ENCODE measurements at places on chromosomes 6 and 20. TPM values are rescaled to one million over a fixed set of nuclear protein-coding genes. Genes with fewer than 3 reads are reported as not detected.

DNA sequence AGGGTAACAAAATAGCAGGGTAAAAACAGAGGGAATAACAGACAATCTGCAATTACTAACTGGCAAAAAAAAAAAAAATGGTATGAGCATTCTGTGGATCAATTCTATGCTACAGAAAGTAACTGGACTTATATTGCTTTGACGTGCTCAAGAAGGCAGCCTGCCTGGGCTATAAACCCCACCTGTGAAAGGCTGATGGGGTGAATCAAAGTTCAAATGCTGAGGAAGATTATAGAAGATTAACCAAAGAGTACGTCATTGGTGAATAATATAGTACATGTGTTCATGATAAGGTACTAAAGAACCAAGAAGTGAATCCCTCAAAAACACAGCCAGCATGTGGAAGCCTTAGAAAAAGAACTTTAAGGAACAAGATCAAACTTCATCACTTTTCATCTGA is 441.9 kb upstream of the PTCHD4 start:
- DNase-seq = no peak

DNA sequence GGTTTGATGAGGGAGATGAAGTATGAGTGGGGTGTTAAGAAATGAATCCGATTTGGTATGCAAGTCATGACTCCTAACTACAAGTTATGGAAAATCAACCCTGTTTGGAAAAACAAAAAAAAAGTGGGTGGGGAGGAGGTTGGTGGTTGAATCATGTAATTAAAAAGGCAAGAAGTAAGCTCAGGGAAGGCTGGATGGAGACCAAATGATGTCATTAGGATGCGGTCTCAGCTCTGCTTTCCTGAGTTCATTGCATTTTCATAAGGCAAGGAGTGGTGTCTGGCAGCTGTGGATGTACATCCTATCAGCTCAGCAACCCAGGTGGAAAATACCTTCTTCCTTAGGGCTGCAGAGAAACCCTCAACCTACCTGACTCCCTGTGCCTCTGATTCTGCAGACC is 60.4 kb upstream of the AKAP12 start:
- peak; percentile 17 for DNase-seq

DNA sequence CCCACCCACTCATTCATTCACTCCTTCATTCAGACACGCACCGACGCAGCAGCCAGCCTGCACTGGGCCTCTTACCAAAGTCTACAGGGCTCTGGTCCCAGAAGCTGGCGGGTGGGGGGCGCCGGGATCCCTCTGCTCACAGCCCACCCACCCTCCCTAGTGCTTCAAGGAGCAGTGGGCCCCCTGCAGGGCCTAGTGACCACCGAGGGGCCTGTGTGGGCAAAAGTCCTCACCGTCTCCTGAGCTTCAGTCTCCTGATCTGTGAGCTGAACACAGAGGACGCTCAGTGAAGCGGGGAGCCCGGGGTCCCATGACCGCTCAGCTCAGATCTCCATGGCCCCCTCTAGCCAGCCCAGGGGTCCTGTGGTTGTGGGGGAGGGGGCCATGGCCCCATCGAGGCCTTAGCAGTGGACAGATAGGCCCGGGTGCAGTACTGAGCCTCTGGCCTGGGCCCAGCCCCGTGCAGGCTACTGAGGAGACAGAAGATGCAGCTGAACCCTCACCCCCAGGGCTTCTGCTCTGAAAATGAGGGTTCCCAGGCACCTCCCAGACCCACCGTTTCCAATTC is 33.4 kb upstream of the MRGBP start:
- no peak for DNase-seq

- no peak for DNase-seq
Observed at GRCh38 chr6:166596776-166597507, 10.5 kb upstream of the RAMACL start.

DNA sequence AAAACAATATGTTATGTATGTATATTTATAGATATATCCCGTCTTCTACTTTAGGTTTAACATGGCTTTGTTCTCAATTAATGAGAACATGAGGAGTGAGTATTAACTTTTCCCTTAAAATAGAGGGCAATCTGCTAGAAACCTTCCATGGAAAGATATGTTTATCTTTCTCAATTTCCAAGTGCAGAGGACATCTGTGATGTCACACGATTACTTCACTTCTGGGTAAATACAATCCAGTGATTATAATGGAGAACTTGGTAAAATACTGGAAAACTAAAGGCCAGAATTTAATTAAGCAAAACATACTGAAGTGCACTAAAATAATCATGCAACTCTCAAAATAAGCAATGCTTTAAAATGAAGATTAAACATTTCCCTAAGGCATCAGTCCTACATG is 11.9 kb upstream of the MRAP2 start:
- no peak for DNase-seq

DNA sequence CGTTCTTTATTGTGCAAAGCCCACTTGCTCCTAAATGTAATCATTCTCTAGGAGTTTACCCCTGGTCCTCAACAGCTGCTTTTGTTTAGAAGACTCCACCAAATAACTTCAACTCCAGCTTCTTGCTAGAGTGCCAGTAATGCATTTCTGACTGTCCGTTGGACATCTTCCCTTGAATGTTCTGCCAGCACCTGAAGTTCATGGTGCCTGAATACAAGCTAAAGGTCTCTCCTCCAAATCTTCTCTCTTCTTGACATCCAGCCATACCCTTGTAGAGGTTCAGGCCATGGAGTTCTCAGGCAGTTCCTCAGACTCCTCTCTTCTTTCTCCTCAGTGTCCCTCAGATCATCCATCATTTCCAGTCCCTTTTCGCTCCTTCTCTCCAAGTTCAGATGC is 21.7 kb downstream of the PHACTR2 start:
- DNase-seq = no peak

DNA sequence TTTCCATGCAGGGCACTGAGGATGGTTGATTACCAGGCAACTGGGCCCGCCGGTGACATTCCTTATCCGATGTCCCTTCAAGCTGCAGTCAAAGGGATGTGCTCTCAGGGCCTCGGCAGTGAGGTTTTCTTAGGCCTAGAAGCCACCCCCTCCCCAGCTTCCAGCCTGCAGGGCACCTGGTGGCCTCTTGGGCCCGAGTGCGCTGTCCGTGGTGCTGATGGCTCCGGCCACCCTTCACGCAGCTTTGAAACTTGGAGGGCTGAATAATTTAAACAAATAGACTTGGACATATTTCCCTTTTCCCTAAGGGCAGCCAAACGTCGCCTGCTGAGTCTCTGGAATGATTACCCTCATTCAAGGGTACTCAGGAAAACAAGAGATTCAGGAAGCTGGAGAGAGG is 8.9 kb upstream of the MLN start:
- peak; percentile 35 for DNase-seq

- no peak for DNase-seq
Observed at GRCh38 chr6:24460966-24461365, 28.4 kb downstream of the GPLD1 start.

GRCh38 chr6:51398064-51398705 is 579.5 kb downstream of the TFAP2B start:
- DNase-seq = no peak

DNA sequence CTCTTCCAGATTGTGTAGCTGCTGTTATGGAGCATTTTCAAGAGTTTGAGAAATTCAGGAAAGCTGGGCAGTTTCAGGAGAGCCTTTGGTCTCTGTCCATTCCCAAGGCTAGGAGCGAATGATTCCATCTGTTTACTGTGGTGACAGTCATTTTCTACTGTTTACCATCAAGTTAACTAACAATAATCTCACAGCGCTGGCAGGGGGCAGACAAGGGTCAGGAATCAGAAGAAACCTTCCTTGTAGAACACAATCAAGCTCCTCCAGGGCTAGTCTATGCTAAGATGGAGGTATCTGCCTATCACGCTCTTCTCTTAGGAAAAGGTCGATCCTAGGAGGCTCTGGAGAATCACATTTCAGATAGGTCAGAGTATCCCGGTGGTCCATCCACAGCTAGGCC is 293.9 kb downstream of the KIF16B start:
- no peak for DNase-seq

- no peak for DNase-seq
Observed at GRCh38 chr6:127397729-127398630, 54.6 kb upstream of the ECHDC1 start.

PCSK2 gene
- not detected for total RNA-seq

PPP1R14C gene
- not detected for total RNA-seq

PLCB1 gene
- total RNA-seq = 23.7 TPM

Data from HFFc6 (cell line).